ENCODE measurements at places on chromosomes 13 and 19.

GRCh38 chr13:98505217-98505616, 71.7 kb downstream of the STK24 start:
- DNase-seq: no peak

- DNase-seq: no peak
These were observed 534 bp upstream of the HPN start for GRCh38 chr19:35040826-35041547.

- peak; percentile 50 for DNase-seq
These were observed 9.0 kb upstream of the CIRBP start for GRCh38 chr19:1259876-1260748.

DNA sequence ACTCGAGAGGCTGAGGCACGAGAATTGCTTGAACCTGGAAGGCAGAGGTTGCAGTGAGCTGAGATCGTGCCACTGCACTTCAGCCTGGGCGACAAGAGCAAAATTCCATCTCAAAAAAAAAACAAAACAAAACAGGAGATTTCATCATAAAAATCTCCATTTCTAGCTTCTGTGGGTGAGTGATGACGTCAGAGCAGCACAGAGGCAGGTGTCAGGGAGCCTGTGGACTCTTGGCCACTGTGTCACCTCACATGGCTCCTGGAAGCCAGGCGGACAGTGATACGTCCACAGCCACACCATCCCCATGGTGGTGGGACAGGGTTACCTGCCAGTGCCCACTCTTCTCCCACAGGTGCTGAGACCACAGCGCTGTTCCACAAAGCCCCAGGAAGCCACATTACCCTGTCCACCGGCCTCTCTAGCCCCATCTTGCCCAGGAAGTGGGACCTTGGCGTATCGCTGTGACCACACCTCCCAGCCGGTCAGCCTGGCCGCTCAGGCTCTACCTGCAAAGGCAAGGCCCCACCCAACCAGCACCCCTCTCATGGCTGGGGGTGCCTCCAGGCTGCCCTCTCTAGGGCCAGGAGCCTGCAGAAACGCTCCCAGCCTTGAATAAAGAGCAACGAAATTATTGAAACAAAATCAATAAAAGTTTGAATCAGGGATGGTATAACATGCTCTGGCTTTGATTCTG, 2.5 kb upstream of the FXYD3 start:
- no peak for DNase-seq

DNA sequence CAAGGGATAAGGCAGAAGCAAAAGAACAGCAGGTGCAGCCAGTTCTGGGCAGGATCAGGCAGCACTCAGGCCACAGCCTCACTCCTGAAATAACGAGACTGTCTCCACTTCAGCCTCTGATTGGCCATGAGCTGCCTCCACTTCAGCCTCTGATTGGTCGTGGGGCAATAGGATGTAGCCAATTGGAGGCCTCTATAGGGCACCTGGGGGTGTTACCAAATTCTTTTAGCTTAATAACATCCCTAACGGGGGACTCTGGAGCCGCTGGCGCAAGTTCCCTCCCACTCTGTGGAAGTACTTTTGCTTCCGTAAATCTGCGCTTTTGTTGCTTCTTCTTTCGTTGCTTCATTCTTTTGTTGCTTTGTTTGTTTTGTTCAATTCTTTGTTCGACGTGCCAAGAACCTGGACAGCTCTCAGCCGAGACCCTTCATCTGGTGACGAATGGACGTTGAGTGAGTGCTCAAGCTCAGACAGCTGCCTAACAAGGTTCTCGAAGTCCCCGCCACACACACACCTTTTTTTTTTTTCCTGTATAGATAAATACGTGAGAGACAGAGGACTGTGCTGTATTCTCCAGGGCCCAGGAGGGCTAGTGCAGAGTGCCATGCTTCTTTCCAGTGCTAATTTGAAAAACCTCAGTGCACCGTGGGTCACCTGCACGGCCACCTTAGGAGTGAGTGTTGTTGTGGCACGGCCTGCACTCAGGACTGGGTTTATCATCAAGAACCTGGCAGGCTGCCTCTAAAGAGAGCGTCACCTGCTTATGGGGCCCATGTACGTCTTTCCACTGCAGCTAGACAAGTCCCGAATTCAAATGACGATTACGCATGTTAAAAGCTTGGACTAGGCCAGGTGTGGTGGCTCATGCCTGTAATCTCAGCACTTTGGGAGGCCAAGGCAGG, 32.0 kb upstream of the TUBGCP3 start:
- DNase-seq: no peak

GRCh38 chr13:35557475-35557874, 81.0 kb upstream of the MAB21L1 start:
- DNase-seq: no peak

DNA sequence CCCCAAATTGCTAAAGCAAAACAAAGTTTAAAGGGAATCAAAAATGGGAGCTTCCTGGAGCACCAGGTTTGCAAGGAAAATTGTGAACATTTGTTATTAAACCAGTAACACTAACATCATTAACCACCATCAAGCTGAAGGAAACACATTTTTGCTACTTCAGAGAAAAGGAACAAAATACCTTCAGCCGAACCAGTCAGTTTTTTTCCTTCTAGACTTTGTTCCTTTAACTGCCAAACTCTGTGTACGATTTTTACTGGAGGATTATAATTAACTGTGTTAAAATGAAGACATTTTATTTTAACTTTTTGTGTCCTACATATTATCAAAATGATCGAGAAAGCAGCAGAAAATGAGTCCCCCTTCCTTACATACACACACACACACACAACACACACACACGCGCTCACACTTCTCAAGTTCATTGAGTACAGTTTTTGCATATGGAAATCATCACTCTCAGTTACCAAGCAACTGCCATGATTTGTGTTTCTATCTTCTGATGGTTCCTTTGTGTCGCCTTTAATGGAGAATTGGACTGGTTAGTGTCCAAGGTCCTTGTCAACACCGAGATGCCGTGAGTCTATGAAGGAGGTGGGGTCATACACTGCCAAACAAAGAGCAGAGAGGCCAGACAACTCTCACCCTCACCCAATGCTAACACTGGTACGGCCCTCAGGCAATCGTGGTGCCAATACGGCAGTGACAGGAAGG, 9.8 kb upstream of the SERP2 start:
- no peak for DNase-seq

DNA sequence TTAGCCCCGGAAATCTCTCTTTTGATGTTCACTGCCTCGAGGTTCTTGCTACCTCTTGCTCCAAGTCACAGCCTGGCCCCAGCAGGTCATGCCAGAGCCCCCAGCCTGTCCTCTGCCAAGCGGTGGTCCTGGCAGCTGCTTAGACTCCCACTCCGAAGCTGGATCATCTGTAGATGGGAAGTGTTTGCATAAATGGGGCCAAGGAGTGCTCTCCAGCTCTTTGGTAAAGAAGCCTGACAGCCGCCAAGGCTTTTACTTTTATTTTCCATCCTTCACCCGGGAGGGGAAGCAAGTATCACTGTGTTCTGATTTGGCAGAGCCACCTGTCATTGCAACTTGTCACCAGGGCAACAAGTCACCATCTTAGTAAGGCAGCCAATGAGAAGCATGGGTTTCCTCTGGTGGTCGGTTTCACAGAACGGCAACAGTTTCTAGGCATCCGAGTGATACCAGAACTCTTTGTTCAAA, 10.6 kb upstream of the RETN start:
- DNase-seq: no peak

- no peak for DNase-seq
These were observed 507 bp upstream of the SWSAP1 start for GRCh38 chr19:11373885-11374432.

DNA sequence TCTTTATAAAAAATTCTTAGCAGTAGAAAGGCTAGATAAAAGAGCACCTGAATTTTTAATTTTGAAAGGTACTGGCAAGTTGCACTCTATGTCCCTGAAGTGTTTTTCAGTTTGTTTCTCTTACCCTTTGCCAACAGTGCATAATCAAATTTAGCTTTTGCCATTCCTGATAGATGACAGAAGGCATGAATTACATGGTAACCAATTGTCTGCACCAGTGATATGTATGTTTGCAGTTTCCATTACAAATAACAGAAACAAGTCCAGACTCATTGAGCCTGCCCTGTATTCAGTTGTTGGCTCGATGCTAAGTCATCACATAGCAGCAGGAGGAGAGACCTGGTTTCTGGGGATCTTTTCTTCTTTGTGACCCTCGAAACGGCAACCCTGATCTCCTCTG, 309.8 kb downstream of the DNAJC15 start:
- DNase-seq: no peak

- no peak for DNase-seq
These were observed 6.9 kb downstream of the ETFB start for GRCh38 chr19:51359294-51359693.

DNA sequence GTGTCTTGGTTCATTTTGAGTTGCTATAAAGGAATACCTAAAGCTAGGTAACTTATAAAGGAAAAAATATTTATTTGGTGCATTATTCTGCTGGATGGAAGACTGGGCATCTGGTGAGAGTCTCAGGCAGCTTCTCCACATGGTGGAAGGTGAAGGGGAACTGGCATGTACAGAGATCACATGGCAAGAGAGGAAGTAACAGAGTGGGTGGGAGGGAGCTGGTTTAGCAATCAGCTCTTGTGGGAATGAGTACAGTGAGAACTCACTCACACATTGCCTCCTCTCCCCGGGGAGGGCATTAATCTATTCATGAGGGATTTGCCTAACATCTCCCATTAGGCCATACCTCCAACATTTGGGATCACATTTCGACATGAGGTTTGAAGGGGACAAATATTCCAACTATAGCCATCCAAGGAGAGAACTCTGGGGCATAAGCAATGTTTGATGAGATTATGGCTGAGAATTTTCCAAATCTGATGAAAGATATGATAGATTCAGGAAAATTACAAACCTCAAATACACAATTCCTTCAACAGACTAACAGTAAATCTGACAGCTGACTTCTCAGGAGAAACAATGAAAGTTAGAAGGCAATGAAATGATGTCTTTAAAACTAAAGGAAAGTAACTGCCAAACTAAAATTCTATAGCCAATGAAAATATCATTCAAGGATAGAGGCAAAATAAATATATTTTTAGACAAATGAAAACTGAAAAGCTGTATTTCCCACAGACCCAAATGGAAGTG, 52.5 kb downstream of the MTUS2 start:
- no peak for DNase-seq

DNA sequence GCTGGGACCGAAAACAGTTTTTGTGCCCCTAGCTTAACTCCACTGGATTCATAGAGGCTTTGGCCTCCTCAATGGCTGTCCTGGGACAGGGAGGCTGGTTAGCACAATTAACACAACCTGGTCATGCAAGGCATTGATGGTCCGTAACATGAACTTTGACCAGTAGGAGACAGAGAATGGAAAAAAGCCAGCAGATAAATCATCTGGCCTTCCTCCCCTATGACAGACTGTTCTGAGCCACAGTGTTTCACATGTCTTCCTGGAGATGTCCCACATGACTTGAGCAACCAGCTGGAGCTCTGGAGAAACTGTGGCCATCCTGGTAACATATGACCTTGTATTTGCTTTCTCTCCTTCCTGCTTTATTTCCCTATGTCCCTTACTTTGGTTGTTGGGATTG, 244.2 kb downstream of the UQCRFS1 start:
- no peak for DNase-seq

- DNase-seq: no peak
These were observed 123.0 kb downstream of the KDM4B start for GRCh38 chr19:5091684-5092480.

GRCh38 chr19:46691104-46691503, 25.8 kb downstream of the PRKD2 start:
- no peak for DNase-seq

- DNase-seq: no peak
These were observed 40.1 kb downstream of the ZNF473 start for GRCh38 chr19:50065938-50066337.

DNA sequence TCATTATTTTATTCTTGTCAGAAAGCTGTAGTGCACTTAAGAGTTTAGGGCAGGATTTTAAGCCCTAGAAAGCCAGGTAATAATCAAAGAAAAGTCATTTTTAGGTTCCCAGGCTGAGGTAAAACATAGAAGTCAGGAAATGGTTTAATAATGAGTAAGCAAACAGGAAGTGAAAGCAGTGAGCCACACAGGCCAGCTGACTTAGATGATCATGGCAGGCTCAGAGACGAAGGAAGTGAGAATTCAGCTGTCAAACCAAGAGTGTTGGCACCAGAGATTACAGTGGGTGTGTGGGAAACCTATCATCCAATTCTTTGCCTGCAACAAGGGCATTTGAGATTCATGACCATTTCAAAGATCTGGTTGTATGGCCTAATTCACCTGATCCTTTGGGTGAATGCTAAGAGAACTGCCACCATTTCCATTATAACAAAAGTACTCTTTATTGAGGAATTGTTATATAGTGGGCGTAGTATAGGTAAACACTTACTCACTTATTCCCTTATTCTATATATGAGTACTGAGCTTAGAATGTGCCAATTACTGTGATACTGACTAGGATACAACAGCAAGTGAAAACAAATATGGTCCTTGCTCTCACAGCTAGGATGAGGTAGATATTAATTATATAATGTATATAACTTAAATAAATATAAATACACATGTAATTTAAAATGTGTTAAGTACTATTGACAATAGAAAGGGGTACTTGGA, 103.7 kb upstream of the EDNRB start:
- no peak for DNase-seq

GRCh38 chr19:40553885-40554857, 22.5 kb upstream of the SHKBP1 start:
- DNase-seq: no peak

DNA sequence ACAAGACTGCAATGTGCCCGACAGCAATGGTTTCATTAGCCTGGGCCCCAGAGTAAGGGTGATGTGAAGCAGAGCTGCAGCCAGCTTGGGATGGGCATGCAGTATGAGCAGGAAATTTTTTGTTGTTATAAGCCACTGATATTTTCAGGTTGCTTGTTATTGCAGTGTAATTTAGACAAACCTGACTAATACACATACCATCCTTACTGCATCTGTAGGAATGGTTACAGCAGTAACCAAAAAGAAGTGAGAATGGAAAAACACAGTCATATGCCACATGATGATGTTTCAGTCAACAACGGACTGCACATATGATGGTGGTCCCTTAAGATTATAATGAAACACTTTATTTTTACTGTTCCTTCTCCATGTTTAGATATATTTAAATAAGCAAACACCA, 8.6 kb upstream of the POMP start:
- no peak for DNase-seq

DNA sequence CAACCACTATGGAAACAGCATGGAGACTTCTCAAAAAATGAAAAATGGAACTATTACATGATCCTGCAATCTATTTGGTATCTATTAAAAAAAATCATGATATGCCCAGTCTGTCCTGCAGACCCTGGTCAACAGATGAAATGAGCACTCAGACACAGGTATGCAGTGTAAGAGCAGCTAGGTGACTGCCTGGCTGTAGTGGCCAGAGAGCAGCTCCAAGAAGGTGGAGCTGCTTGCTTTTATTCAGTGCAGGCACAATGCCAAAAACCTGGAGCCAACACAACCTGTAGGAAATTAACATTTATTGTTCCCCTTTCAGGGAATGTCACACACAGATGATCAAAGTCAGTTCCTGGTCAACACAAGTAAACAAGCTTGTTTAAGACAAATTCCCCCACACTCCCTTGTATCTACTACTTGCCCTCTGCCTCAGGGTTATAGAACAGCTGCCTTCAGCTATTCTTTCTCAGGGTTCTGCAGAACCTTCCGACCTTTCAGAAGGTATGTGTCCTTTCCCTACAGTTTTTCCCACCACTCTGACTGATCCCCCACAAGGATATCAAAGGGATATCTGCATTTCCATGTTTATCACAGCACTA, 933.7 kb upstream of the SLITRK5 start:
- DNase-seq: no peak

Measured in T-helper 17 cell (primary cell).